ENCODE measurements at places on chromosomes 7 and 10.

DNA sequence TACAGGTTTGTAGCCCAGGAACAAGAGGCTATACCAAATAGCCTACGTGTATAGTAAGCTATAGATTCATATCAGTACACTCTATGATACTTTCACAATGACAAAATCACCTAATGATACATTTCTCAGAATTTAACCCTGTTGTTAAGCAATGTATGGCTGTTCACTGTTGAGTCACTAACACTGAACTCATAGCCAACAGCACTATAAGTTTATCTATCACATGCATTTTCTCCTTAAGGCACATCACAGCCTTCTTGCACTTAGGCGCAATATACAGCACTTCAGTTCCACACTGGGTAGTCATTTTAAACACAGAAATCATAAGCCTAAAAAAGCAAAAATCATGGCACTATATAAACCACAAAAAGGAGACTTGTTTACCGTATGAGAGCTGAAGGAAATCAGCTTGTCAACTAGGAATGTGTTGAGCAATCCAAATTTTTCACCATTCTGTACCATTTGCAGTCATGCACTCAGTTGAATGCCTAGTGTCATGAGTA lies 45.6 kb downstream of the ZNF438 start:
- DNase-seq = no peak

GRCh38 chr10:112981553-112981952 lies 31.5 kb downstream of the TCF7L2 start:
- no peak for DNase-seq

- no peak for DNase-seq
These were observed 51.3 kb downstream of the TSPAN15 start for GRCh38 chr10:69502589-69502988.

GRCh38 chr10:129244298-129244697 lies 222.7 kb upstream of the MGMT start:
- DNase-seq = no peak

- no peak for DNase-seq
These were observed 28.6 kb downstream of the RABGEF1 start for GRCh38 chr7:66768865-66769832.

DNA sequence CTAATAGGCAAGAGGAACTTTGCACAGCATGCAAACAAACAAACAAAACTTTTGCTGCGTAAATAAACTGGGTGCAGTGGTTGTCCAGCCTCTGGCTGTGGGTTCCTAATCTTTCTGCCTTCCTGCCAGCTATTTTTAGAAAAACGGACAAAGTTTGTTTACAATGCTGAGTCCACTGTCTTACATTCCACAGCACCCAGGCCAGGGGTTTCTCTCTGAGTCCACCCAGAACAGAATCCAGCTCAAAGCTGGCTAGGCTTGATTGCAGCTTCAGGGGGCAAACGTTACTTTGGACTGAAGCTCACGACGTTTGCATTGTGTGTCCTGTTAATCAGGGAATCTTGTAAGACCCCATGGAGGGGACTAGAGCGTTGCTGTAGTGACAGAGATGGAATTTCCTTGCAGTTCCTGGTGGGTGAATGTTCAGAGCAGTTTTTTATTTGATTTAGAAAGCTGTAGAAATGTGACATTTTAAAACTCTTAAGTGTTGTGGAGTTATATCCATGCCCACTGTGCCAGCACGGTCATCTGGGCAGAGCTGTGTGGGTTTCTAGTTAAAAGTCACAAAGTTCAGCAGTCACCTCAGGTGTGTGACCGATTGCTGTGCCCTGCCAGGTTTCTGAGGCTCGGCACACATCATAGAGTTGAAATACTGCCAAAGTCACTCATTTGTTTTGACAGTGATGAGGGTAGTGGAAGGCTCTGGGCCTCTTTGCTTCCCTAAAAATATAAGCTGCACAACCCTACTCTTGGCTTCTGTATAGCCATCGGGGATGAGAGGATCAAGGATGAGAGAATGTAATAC lies 247.0 kb downstream of the STK31 start:
- DNase-seq = no peak

DNA sequence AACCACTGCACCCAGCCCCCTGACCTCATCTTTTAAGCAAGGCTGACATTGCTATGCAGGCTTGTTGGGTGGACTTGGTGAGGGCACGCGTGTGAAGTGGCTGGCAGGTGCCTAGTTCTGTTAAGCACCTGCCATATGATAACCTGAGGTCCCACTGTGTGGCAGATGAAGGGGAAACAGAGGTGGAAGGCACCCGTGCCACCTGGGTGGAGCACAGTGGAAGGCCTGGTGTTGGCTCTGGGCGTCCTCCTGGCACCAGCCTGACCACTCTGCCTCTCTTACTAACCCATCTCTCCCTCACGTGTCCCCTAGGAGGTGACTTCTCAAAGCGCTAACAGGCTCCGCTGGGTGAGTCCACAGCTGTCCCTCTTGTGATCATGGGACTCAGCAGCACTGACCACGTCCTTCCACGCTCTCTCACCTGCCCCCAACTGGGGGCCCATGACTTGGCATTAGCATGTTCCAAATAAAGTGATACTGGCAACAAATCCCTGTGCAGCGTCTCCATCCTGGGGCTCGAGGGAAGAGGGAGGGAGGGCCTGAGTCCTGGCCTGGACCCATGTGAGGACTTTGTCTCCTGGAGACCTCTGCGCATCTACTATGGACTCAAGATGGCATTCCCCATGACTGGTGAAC lies 4.6 kb upstream of the ZNF862 start:
- DNase-seq = no peak

DNA sequence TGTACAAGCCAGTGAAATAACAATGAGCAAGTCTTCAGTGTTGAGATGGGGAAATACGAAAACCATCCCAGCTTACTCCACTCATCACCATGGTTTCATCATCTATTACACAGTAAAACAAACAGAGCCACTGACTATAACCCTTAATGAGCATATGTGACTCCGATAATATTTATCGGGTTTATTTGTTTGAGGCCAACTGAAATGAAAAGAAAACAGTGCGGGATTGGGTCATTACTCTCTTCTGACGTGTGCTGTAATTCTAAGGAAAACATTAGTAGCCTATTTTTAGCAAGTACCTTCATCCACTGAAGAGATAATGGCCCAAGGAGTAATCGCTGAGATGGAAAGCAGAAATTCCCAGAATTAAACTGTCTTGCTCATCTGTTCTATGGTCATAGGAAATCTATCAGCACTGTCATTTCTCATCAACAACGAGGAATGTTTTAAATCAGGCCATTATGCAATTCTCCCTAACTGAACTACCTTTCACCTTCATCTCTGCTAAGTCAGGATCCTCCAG lies 716.5 kb downstream of the INHBA start:
- no peak for DNase-seq

- no peak for DNase-seq
These were observed 29.7 kb downstream of the RASGEF1A start for GRCh38 chr10:43237128-43237527.

- no peak for DNase-seq
These were observed 613.9 kb upstream of the IGFBP3 start for GRCh38 chr7:46534664-46535588.

- no peak for DNase-seq
These were observed 289.0 kb downstream of the GLRX3 start for GRCh38 chr10:130425169-130425568.

DNA sequence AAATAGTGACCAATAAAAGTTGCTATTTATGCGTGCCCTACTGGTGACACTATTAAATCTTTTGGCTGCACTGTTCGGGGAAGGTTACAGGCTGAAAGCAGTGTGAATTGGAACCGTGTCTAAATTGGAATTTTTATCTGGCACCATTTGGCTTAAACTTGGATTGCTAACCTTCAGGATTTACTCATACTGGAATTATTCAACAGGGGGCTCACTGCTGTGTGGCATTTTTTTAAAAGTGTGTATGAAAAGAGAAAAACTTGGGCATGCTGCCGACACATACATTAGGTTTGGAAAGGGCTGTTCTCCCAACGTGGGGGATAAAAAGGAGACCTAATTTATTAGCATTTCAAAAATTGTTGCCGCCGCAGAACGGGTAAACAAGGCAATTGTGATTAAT lies 537.9 kb upstream of the MGMT start:
- DNase-seq = no peak

GRCh38 chr10:76456197-76456596 lies 1024.8 kb downstream of the LRMDA start:
- DNase-seq = no peak

- no peak for DNase-seq
These were observed 7.3 kb downstream of the AKR1E2 start for GRCh38 chr10:4833286-4833685.

GRCh38 chr7:1040790-1041189 lies 3.6 kb upstream of the GPR146 start:
- DNase-seq = no peak

- no peak for DNase-seq
These were observed 701.4 kb upstream of the COBL start for GRCh38 chr7:52017802-52018679.

GRCh38 chr7:144821067-144821466 lies 14.8 kb downstream of the TPK1 start:
- DNase-seq = no peak

DNA sequence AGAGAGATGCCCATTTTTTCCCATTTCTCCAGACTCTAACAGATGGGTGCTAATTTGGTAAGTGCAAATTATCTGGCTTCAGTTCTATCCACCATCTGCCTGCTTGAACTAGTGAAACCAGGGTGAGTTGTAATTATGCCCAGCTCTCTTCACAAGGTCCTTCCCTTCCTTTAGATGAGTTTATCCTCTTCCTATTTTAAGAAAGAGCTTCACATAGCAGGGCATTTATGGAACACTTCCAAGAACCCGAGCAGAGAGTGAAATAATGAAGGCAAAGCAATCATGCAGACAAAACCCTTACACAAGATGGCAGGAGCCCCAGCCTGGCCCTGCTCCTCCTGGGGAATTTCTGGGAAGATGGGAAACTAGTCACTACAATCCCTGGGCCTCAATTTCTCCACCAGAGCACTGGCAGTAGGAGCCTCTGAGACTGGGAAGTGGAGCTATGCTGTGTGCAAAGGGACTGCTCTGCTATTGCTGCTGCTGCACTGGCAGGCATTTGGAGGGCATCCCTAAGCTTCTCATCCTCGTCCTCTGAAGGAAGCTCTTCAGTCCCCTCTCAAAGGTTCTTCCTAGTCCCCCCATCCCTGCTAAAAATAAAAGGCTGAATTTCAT lies 33.7 kb upstream of the PLXNA4 start:
- no peak for DNase-seq

GRCh38 chr7:50621973-50622490 lies 56.8 kb upstream of the DDC start:
- DNase-seq = no peak

DNA sequence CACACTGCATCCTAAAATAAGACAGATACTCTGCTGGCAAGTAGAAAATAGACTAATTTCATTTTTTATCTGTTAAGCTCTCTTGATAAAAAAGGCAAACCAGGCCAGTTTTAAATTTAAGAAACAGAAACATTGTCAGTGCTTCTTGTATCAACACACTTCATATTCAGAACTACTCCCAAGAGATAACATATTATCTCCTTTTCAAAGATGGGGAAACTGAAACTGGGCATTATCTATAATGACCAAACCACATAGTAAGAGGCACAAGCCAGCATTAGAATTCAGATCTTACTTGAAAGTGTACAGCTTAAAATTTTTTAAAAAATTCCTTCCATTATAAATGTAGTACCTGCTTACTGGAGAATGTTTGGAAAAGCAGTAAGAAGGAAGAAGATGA lies 14.7 kb downstream of the SRI start:
- DNase-seq = no peak

GRCh38 chr7:55065079-55065478 lies 46.3 kb downstream of the EGFR start:
- peak; percentile 83 for DNase-seq

DNA sequence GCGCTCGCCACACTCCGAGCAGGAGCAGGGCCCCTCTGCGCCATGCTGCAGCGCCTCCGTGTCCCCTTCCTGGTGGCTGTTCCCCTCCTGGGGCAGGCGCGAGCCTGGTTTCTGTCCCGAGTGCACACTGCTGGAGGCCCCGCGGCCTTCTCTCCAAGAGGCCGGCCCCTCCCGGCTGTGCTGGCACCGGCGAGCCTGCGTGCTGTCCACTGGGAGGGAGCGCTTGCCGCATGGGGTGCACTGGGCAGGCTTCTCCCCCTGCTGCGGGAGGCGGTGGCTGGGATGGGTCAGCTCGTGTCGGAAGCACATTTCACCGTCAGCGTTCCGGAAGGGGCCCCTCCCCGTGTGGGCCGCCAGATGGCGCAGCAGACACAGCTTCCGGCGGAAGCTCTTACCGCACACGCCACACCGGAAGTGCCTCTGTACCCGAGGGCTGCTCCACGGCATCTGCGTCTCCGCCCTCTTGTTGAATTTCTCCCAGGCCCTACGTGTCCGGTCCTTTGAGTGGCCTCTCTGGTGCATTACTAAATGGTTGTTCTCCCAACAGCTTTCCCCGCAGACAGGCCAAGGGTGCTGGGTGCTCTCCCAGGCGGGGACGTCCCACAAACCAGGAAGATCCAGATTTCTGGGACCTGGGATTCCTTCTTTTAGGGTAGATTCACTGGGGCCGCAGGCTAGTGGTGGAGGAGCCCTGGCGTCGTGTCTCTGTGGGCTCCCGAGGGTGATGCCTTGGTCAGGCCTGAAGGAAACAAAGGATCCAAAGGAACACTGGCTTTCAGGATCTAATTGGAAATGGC lies 18.7 kb downstream of the ZNF786 start:
- DNase-seq = peak; percentile 88

- DNase-seq = no peak
These were observed 22.2 kb downstream of the SFMBT2 start for GRCh38 chr10:7388602-7389001.

DNA sequence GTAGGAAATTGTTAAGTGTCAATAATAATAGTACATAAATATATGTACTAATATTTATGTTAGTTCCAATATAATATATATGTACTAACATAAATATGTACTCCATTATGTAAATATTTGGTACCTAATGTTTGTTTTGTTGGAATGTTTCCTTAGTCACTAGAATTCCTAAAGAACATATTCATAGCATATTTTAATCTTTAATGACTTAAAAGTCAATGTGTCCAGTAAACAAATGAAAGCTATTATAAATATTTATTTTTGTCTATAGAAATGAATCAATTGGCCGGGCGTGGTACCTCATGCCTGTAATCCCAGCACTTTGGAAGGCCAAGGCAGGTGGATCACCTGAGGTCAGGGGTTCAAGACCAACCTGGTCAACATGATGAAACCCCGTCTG lies 153.6 kb downstream of the GPR158 start:
- DNase-seq = no peak

GRCh38 chr10:114398587-114399331 lies 5.5 kb downstream of the AFAP1L2 start:
- DNase-seq = no peak

GRCh38 chr10:131075218-131075770 lies 236.2 kb downstream of the TCERG1L start:
- DNase-seq = no peak
